Right ventricle myocardium inferior (tissue), 1 donor: ENCODE measurements at places on chromosomes 11 and 22. TPM values are rescaled to one million over a fixed set of nuclear protein-coding genes. Genes with fewer than 3 reads are reported as not detected.

DNA sequence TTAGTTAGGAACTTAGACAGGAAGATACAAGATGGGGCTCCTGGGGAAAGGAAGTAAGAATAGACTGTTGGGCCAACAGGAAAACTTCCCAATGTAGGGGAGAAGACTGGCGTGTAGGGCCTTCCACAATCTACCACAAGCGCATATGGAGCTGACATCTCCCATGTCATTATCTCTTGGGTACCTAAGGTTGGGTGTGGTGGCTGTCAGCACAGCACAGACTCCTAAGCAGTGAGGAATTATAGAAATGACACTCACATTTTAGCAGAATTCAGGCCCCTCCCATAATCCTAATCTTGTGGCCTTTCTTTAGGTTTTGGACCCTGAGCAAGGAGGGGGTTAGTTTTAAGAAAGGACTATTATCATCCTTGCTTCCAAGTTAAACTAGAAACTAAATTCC is 11.6 kb downstream of the TRIM21 start:
- DNase-seq, result no peak

GRCh38 chr11:61023086-61023965 is 51.8 kb downstream of the CD6 start:
- no peak for DNase-seq

DNA sequence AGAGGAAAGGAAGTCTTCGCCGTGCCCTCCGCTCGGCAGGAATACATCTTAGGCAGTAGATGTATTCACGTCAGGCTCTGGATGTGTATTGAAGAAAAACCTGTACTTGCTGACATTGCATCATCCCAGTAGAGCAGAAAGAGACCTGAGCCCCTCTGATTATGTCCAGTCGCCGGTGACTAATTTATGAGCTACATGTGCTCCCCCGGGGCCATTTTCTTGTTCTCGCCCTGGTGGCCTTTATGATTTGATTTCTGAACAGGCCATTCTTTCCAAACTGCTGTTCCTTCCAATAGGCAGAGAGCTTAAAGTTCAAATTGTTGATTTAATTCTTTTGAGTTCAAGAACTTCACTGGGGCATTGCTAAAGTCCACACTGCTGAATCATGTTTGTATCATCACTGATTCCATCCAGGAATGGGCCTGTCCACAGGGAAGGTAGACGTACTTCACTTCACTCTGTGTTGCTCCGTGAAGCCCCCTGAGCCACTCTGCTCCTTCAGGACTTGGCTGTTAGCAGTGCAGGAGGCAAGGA is 137.3 kb upstream of the RASSF10 start:
- no peak for DNase-seq

DNA sequence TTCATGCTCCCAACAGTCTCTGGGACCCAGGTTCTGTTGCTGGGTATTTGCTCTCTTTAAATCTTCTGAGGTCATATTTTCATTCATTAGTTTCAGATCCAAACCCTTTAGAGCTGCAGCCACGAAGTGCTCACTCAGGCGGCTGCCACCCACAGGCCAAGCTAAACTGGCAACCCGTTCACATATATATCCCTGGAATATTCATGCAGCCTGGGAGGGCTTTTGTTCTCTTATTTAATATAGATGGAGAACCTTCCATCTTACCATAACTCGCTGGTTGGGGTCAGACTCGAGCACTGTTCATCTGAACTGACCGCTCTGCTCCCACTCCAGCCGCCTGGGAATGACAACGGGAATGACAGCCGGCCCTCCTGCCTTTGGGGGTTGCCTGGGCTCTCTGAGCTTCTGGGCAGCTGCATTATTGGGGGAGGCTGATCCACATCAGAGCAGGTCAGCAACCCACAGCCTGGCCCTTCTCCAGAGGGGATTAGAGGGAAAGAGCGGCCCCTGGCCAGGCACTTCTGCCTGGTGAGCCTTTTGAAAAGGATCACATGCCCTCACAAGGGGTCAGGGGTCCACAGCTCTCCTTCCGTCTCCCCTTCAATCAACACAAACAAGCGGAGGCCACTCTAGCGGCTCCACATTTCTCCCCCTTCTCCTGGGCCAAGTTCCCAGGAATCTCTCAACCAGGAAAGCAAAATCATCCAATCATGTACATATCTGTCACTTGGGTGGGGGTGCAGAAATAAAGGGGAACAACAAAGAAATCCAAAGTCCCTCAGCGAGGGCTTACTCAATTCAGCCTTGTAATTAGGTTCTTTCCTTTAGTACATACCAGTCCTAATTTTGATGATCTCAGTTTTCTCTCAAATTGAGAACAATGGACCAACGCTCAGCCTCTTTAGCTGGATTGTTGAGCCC is 11.8 kb downstream of the TMEM184B start:
- no peak for DNase-seq

The ZP1 gene
- total RNA-seq, result 0.14 TPM
